ENCODE measurements at places on chromosomes 4 and X.

GRCh38 chr4:181835348-181835747 is 407.9 kb upstream of the TENM3 start:
- DNase-seq, result no peak

- DNase-seq, result peak; percentile 77
Observed at GRCh38 chr4:118224243-118224829, 128.5 kb downstream of the PRSS12 start.

- DNase-seq, result no peak
Observed at GRCh38 chr4:133157460-133158160, 8.5 kb downstream of the PCDH10 start.

GRCh38 chrX:110215411-110215810 is 102.5 kb downstream of the AMMECR1 start:
- DNase-seq, result no peak

DNA sequence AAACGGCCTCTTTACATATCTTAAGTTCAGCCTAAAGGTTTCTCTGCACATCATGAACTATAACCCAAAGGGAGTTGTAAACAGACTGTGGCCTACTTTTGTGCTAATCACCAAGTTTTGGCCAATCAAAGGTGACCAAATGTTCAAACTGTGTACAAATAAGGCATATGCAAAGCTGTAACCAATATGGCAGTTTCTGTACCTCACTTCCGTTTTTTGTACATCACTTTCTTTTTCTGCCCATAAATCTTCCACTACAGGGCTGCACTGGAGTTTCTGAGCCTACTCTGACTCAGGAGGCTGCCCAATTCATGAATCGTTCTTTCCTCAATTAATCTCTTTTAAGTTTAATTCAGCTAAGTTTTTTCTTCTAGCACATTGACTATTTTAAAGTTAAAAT is 318.7 kb downstream of the SLC7A11 start:
- DNase-seq, result no peak

- no peak for DNase-seq
Observed at GRCh38 chr4:129077326-129077725, 16.0 kb downstream of the SCLT1 start.

GRCh38 chrX:24424948-24425347 is 40.1 kb upstream of the PDK3 start:
- no peak for DNase-seq

DNA sequence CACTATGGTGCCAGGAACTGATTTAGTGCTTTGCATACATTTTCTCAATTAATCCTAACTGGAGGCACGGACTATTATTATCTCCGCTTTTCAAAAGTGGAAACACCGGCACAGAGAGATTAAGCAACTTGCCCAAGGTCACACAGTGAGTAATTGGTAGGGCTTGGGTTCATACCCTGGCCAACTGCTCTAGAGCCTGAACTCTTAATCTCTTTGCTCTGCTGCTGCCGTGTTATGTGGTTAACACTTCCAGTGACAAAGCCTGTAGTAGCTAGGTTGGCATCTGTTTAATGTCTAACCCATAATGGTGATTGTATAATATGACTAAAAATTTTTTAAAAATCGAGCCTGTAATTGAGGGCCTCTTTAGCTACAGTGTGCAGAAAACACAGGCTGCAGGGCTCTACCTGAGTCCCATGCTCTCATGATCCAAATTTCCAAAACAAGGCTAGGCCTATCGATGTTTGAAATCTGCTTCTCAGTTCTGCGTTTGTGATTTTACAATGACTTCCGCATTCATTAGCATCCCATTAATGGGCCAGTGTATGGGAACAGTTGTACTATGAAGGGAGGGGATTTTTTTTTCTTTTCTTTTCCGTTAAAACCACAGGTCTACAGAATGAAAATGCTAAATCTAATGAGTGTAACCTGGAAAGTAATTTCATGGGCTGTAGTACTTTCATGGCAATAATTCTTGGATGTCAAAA is 219.3 kb upstream of the JADE1 start:
- DNase-seq, result no peak

Measured in NB4 (cell line).